ENCODE measurements at places on chromosomes 6 and 20. TPM values are rescaled to one million over a fixed set of nuclear protein-coding genes. Genes with fewer than 3 reads are reported as not detected.

CCM2L gene
- not detected for total RNA-seq

FRK gene
- total RNA-seq, result 10.0 TPM

DNA sequence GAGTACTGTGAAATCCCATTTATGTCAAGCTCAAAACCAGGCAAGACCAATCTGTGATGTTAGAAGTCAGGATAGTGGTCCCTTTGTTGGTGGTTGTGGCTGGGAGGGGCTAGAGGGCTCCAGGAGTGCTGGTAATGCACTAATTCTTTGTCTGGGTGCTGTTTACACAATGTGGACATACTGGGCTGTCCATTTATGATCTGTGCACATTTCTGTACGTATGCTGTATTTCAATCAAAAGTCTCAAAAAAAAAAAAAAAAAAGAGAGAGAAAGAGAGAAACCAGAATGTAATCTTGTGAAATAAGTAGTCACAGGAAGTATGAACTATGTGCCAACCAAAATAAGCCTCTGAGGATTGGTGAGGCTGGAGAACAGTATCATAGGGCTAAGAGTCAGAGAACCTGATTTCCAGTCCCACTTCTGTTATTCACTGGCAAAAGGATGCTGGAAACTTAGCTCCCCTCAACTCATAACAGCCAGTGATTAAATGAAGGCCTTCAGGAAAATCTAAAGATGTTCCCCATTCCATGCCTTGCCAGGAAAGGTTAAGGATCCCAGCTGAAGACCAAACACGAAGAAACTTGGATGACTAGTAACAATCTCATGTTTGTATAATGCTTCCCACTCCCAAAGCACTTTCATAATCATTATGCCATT is 19.6 kb upstream of the TRAM2 start:
- DNase-seq, result no peak

- DNase-seq, result no peak
Observed at GRCh38 chr20:20518263-20518662, 150.4 kb downstream of the INSM1 start.

ERVFRD-1 gene
- total RNA-seq, result 0.11 TPM

DNA sequence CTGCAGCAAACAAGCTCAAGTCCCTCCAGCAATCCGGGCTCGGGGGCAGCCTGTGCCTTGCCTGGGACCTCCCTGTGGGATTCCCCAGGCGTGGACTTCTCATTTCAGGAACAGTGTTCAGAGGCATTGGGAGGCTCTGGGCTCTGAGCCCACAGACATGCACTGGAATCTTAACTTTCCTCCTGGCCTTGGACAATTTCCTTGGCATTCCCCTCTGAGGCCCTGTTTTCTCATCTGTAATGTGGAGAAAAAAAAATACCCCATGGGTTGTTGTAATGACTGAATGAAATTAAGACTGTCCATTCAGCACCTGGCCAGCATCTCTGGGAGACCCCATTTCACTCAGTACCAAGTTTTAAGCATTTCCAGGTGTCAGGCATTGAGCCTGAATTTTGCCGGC is 17.6 kb downstream of the BPIFB4 start:
- no peak for DNase-seq

GRCh38 chr6:43297644-43298564 is at the start of gene SLC22A7:
Gene SLC22A7, plus strand, starts transcription at chr6:43298260. Its CDS starts 99 bp downstream, at chr6:43298359.
- DNase-seq, result no peak

- no peak for DNase-seq
Observed at GRCh38 chr20:33693289-33693688, 7.1 kb upstream of the E2F1 start.

DNA sequence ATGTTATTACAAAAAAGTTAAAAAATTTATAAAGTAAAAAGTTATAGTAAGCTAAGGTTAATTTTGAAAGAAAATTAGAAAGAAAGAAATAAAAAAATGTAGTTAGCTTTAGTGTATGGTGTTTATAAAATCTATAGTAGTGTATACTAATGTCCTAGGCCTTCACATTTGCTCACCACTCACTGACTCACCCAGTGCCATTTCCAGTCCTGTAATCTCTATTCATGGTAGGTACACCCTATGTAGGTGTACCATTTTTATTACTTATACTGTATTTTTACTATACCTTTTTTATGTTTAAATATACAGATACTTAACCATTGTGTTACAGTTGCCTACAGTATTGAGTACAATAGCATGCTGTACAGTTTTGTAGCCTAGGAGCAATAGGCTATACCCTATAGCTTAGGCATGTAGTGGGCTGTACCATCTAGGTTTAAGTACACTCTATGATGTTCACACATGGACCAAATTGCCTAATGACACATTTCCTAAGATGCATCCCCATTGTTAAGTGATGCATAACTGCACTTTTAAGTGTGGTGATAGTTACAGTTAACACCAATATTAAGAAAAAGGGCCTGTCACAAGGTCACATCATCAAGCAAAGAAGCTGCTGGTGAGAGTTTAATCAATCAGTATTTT is 8.0 kb downstream of the CD2AP start:
- DNase-seq, result no peak

TINAG gene
- not detected for total RNA-seq

DNA sequence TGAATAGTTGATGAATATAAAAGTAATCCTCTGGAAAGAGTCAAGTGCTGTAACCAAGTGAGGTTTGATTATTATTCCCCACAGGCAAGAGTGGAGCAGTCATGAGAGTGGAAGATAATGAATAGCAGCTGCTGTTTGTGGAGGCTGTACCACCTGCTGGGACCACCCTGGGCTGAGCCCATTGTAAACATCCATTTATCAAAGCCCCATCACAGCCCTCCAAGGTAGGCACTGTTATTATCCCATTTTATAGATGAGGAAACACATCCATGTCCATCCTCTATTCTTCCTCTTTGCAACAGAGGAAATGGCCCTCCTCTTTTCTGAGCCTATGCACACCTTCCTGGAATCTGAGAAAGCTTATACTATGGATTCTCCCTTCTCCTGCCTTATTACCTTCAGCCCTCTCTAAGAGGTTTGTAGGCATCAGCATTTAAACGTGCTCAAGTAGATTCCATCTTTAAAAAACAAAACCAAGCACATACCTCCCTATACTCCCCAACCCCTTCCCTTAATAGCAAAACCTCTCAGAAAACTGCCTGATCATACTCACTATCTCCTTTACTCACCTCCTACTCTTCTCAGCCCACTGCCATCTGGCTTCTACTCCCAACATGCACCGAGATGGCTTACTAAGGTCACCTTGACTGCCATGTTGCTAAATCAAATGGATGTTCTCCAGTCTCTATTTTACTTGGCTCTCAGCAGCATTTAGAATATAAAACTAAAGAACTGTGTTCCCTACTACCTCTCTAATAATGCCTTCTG is 37.1 kb downstream of the CDH22 start:
- DNase-seq, result no peak

- no peak for DNase-seq
Observed at GRCh38 chr20:22984008-22984407, 51.1 kb upstream of the SSTR4 start.

- DNase-seq, result no peak
Observed at GRCh38 chr6:132693478-132693877, 20.4 kb downstream of the VNN1 start.

DNA sequence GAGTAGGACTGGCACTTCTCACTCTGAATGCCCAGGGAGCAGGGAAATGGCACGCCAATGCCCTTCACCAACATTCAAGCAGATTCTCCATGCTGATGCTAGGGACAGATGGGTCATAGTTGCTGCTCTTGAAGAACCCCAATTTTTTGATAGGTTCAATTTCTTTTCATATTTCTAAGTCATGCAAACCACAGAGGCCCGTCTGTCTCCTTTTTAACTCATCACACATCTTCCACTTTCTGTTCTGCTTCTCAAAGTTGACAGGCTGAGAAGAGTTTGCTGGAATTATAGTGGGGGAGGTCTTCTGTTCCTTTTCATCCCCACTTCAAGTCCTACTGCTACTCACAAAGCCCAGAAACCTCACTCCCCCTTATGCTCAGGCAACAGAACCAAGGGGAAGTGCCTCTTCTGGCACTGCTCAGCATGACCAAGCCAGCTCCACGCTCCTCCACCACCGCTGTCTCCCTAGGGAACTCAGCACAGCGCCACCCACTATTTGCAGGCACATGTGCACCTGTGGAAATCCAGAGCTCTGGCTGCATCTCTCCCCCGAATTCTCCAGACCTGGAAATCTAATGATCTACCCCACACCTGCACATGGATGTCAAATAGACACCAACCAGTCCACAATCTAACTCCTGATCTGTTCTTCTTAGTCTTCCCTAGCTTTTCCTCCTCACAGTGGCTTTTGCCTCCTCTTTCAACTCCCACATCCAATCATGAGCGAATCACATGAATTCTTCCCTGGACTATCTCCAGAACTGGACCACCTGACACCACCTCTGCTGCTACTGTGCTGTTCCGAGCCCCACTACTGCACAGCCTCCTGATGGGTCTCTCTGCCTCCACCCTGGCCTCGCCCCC is 10.7 kb downstream of the ZBTB24 start:
- no peak for DNase-seq

DNA sequence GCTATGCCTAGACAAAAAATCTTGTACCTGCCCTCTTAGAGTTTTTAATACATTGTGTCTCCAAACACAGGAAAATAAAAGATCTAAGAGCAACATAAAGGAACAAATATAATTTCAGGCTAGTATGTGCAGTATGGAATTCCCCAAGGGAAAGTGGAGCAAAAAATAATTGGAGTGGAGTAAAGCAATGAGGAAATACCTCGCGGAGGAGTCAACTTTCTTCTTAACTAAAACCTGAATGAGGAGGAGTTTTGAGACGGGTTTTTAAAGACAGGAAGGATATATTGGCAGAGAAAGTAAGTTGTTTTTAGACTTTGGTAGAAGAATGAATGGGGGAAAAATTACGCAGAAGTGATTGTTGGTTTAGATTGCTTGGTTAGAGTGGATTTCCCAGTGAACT is 14.0 kb downstream of the HIVEP1 start:
- peak; percentile 15 for DNase-seq

SLC22A1 gene
- 3.3 TPM for total RNA-seq

DNA sequence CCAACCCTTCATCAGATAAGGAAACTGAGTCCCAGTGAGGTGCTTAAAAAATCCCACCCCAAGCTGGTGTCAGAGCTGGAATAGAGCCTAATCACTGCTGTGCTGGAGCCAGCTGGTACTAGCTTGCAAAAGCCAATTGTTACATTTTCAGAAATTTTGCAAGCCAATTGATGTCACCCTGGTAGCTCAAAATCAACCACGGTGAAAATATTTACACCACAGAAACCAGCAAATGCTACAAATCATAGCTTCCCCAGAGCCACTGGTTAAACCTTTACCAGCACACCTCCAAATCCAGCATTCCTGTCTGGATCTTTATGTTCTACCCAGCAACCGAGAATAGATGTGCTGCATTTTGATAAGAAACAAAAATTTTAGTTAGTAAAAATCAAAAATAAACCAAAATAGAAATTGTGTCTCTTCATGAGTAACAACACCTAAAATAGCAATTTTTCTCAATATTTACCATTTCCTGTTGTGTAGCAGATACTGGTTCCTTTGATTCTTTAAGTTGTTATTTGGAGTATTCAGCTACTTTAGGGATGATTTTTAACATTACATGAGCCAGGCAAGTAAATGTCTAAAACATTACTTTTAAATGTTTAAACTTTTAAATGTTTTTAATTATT is 7.2 kb upstream of the LCA5 start:
- DNase-seq, result peak; percentile 21

EYA4 gene
- 1.5 TPM for total RNA-seq

GRCh38 chr6:8494730-8495129 is 59.4 kb upstream of the SLC35B3 start:
- DNase-seq, result no peak

DNA sequence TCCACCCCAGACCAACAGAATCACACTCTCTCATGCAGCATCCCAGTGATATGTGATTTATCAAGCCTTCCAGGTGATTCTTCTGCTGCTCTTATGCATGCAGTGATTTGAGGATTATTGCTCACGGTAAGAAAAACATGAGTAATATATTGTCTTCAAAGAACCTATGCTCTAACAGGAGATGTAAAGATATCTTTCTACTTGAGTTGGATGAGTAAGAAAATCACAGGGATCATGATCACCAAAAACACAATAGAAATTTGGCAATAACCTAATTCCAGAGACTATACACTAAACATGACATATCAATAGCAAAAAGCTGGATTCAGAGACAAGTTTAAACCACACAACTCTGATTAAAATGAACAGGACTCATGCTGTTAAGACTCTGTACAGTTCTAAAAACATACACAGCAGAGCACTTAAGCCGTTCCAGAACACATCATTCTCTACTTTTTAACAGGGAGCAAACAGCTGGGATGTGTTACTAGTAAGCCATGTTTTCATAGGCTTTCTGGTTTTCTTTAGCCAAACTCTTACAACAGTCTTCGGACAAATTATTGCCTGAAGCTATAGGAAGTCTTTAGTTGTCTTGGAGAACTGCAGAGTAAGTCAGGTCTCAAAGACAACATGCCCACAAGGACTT is 568.6 kb downstream of the HAO1 start:
- DNase-seq, result no peak

FNDC1 gene
- total RNA-seq, result not detected

GRCh38 chr20:13098720-13099355 is 90.1 kb downstream of the SPTLC3 start:
- no peak for DNase-seq

PPP1R16B gene
- 0.17 TPM for total RNA-seq

MGME1 gene
- total RNA-seq, result 39.1 TPM

GRCh38 chr6:13331516-13332348 is 3.4 kb upstream of the TBC1D7 start:
- DNase-seq, result peak; percentile 44

GSTA2 gene
- not detected for total RNA-seq

Measured in A673 (cell line).